PC-3 (cell line): ENCODE measurements at places on chromosomes 2 and 18. TPM values are rescaled to one million over a fixed set of nuclear protein-coding genes. Genes with fewer than 3 reads are reported as not detected.
A peak's percentile ranks its signal among the peaks of the same experiment; 100 is the strongest.

- DNase-seq: peak; percentile 4
- no peak overlapping the region for H3K4me3 ChIP-seq
- H3K36me3 ChIP-seq: no peaks in the 10 kb centered on the region
- H3K27ac ChIP-seq: no peak overlapping the region
Measured at GRCh38 chr2:174965992-174966744, 39.0 kb downstream of the CHN1 start.

DNA sequence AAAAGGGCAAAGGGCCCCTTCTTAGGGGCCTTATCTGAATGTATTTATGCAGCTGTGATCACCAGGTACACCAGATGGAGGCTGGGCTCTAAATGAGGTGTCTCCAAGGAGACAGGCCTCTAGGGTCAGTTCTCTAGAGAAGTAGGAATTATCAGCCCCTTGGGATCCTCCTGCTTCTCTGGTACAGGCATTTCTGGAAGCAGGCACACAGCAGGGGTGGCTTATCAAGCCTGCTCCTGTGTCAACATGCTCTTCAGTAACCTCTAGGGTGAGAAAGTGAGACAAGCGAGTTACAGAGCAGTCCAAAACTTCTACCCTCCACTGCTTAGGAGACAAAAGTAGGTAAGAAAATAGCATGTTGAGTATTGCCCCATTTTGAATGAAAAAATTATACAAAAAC lies 13.8 kb downstream of the TPGS2 start:
- no peak for DNase-seq
- no peak overlapping the region for H3K4me3 ChIP-seq

GRCh38 chr18:13756261-13756660 lies 29.8 kb downstream of the RNMT start:
- DNase-seq: no peak
- H3K27me3 ChIP-seq: no peaks in the 10 kb centered on the region
- no peak overlapping the region for H3K4me3 ChIP-seq
- H3K36me3 ChIP-seq: peaks cover 47% of the 10 kb centered on the region

- H3K4me1 ChIP-seq: no peaks in the 10 kb centered on the region
- no peaks in the 10 kb centered on the region for H3K36me3 ChIP-seq
- DNase-seq: no peak
- H3K27me3 ChIP-seq: no peaks in the 10 kb centered on the region
- H3K27ac ChIP-seq: no peak overlapping the region
Measured at GRCh38 chr2:143844986-143845385, 674.9 kb downstream of the ZEB2 start.

DNA sequence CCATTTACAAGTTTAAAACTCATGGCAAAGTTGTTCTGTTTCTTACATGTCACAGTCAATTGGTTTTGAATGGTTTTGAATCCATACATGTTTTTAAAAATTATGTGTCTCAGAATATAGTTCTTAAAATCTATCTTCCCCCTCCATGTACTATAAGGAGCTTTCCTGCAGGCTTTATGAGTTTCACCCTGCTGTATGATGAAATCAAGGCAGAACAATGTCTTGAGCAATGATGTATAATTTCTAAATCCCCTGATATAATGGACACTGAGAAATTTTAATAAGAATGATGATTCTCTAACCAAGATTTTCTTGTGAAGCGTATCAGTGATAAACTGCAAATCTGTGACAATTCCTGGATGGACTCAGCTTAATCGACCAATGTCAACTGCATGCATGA lies 10.6 kb upstream of the ZNF516 start:
- peaks cover 72% of the 10 kb centered on the region for H3K27me3 ChIP-seq
- DNase-seq: no peak
- no peak overlapping the region for H3K4me3 ChIP-seq
- no peaks in the 10 kb centered on the region for H3K4me1 ChIP-seq

Gene VIL1
- 0.26 and 0.92 TPM in 2 replicates for total RNA-seq

Gene MBP
- total RNA-seq: 34.2 and 47.4 TPM in 2 replicates

Gene REG3G
- total RNA-seq: not detected in 2 replicates

Gene CYP27A1
- 5.8 and 6.0 TPM in 2 replicates for total RNA-seq

Gene GULP1
- total RNA-seq: 23.1 and 25.5 TPM in 2 replicates

Gene EFEMP1
- total RNA-seq: 52.0 and 59.6 TPM in 2 replicates

Gene MAPRE3
- total RNA-seq: 11.9 and 15.6 TPM in 2 replicates

Gene SCN1A
- total RNA-seq: 0.04 TPM in 1 of 2 replicates, not detected in the other
